ENCODE measurements at places on chromosomes 7 and 10.
A peak's percentile ranks its signal among the peaks of the same experiment; 100 is the strongest.

- DNase-seq, result no peak
Observed at GRCh38 chr7:151243045-151243349, 5.5 kb downstream of the SMARCD3 start.

GRCh38 chr7:48786951-48787350 lies 137.4 kb upstream of the CDC14C start:
- no peak for DNase-seq

DNA sequence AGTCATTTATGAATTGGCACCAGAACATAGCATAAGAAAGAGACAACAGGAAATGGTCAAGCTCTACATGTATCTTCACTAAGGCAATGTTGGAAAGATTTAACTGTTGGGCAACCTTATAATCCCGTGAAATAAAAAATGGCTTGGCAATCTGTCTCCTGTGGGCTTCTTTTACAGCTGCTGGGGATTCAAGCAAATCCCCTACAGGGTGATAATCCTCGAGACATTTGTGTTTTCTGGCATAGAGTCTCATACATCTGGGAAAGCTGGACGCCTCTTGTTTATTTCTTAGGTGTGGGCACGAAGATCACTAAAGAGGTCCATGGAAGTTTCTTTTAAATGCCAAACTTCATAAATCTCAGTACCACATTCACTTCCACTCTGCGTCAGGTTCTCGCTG lies 82.2 kb upstream of the GPR141 start:
- DNase-seq, result no peak

- no peak for DNase-seq
Observed at GRCh38 chr10:97018251-97019212, 167.2 kb downstream of the SLIT1 start.

DNA sequence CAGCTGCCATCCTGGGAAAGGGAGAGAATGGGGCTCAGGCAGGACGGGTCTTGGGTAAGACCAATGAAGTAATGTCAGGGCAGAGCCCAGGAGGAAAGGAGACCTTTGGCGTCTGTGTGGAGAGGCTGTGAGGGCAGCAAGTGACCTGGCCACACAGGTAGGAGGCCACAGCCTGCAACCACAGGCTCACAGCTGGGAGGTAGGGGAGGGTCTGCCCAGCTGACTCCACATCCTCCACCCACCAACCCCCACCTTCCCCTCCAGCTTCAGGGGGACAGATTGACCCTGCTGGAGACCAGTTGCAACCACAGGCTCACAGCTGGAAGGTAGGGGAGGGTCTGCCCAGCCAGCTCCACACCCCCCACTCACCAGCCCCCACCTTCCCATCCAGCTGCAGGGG lies 262.2 kb upstream of the TCERG1L start:
- no peak for DNase-seq

GRCh38 chr10:76784076-76784475 lies 853.5 kb downstream of the KCNMA1 start:
- no peak for DNase-seq

DNA sequence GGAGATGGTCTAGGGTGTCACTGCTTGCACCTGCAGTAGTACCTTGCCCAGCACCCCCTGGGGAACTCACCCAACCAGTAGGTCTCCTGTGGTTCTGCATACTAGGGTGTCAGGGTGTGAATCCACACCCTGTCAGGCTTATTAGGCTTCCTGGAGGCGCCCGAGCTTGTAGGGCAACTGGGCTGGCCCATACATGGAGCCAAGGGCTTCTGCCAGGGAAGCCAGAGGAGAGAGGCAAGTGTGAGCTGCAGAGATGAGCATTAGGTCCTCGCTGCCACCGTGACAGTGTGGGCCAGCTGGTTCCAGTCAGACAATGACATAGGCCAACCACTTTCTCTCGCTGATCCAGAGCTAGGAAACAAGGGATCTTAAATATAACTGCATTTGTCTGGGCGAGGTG lies 11.2 kb downstream of the MXI1 start:
- no peak for DNase-seq

DNA sequence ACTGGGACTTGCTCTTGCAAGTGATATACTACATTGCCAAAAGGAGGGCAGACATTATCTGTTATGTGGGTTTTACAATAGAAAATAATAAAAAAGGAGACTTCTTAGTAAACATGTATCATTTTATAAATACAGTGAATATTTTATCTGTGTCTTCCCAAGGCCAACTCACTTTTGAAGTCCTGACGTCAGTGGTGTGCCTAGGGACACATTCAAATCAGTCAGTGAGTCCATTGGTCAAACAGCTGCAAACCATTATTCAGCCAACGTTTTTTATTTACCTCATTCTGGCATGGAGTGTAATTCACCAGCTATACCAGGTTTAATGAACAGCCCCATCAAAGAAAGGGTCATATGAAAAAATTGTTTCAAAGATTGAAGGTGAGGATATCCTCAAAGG lies 263.7 kb downstream of the IPMK start:
- no peak for DNase-seq

DNA sequence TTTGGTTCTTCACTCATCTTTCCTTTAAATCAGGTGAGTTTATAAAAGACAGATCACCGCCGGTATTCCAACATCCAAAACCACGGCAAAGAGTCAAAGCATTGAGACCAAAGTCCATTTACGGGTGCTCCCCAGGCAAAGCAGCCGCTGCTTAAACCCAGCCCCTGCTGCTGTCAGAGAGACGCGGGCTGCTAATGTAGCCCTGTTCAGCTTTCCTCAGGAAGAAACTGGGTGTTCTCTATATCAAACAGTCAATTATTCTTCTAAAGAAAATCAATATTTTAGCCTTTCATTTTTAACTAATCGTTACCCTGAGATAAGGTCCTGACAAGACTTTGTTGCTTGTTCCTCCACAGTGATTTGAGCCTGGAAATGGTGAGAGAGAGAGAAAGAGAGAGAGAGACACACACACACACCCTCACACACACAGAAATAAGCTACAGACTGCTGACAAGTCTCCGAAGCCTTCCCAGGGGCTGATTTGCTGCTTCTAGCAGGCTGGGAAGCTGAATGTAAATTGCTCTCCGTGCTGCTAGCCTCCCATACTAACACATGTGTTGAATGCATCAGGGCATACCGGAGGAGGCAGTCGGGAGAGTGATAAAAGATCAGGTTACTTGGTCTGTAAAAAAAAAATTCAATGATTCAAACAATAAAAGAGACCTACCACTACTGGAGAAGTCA lies 183.0 kb upstream of the ANK3 start:
- DNase-seq, result peak; percentile 85

- no peak for DNase-seq
Observed at GRCh38 chr10:133230044-133230361, at the start of gene UTF1. UTF1 (plus strand) TSS chr10:133230217; CDS start chr10:133230289, 72 bp downstream.

GRCh38 chr10:114626841-114627240 lies 31.2 kb downstream of the ABLIM1 start:
- no peak for DNase-seq

DNA sequence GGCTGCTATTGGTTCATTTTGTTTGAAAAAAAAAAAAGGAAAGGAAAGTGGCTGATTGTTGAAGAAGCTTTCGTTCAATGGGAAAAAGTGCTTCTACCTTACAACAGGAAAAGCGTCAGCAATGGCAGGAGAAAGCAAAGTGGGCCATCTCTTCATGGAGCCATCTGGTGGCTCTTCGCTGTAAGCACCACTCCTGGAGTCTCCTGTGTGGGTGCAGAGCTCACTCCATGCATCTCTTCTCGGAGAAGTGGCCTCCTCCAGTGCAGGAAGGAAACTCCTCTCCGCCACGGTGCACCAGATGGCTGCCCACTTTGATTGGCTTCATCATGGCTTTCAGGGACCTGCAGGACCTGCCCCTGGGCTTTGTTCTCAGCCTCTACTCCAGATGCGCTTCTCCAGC lies 250.9 kb downstream of the PTEN start:
- DNase-seq, result peak; percentile 32

DNA sequence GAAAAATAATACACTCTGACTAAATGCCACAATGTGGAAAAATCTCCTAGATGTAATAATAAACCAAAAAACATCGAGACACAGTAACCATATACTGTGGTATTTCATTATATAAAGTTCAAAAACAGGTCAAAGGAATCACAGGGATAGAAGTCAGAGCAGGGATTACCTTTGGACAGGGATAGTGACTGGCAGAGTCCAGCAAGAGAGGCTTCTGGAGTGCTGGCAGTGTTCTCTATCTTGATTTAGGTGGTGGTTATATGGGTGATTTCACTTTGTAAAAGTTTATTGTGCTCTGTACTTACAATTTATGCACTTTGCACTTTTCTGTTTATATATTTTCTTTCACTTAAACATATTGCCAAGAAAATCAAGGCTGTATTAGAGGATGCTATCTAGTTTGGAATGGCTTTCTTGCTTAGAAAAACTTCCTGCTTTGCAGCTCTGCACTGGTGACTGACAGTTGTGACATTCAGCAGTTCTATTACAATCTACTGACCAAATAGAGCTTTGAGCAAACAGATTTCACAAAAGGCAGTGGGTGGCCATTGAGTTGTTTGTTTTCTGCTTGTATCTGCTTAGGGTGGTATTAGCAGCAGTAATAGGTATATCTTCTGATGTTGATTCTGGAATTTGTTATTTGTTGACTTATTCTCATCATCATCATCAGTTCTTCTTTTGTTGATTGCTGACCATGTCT lies 263.6 kb upstream of the LRGUK start:
- DNase-seq, result no peak

- DNase-seq, result no peak
Observed at GRCh38 chr10:79153745-79154144, 85.0 kb downstream of the ZMIZ1 start.

DNA sequence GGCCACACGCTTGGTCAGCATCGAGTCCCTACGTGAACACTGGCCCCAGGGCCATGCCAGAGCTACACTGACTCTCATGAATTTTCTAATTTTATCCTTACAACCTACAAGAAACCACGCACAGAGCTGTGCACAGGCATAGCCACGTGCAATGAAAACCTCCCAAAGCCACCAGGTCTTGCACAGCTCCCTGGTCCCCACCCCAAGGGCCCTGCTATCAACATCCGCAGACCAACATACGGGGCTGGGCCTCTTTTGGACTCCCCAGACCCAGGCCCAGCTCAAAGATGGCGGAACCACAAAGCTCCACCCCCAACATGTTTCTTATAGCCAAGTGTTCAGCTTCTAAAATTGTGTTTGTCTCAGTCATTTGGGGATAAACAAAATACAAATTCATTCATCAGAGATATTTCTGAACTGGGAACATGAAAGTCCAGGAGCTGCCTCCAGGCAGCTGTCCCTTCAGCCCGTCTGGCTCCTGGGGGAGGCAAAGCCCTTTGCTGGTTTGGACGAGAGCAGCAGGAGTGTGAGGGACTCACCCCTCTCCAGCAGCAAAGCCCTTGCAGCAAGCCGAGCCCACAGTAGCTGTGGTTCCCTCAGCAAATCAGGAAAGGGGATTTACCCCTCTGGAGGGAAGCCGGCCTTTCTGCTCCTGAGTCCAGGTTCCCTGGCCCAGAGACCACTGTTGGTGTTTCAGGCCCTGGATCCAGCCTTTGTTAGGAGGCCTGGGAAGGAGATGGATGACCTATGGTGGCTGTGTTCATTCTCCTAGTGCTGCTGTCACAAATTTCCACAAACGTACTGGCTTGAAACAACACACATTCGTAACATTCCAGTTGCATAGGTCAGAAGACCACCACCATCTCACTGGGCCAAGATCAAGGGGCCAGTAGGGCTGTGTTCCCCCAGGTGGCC lies 75.1 kb downstream of the OAT start:
- DNase-seq, result no peak

- DNase-seq, result no peak
Observed at GRCh38 chr7:103919272-103919868, 70.1 kb downstream of the RELN start.

DNA sequence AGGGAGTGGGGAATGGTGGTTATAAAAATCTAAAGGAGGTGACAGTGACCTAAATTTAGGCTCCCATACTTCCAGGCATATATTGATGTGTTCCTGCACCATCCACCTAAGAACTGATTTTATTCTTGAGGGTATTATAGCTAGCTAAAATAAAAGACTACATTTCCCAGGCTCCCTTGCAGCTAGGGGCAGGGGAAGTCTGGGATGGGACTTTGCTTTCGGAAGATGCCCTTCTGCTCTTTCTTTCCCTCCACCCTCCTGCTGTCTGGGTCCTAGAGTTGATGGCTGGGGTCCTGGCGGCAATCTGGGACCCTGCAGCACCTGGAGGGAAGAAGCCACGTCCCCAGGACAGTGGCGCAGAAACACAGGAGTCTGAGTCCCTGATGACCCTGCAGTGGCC lies 53.8 kb upstream of the SAMD8 start:
- DNase-seq, result no peak

GRCh38 chr7:148620749-148621359 lies 30.3 kb downstream of the C7orf33 start:
- no peak for DNase-seq

- DNase-seq, result no peak
Observed at GRCh38 chr7:28168393-28169158, 12.0 kb downstream of the JAZF1 start.

DNA sequence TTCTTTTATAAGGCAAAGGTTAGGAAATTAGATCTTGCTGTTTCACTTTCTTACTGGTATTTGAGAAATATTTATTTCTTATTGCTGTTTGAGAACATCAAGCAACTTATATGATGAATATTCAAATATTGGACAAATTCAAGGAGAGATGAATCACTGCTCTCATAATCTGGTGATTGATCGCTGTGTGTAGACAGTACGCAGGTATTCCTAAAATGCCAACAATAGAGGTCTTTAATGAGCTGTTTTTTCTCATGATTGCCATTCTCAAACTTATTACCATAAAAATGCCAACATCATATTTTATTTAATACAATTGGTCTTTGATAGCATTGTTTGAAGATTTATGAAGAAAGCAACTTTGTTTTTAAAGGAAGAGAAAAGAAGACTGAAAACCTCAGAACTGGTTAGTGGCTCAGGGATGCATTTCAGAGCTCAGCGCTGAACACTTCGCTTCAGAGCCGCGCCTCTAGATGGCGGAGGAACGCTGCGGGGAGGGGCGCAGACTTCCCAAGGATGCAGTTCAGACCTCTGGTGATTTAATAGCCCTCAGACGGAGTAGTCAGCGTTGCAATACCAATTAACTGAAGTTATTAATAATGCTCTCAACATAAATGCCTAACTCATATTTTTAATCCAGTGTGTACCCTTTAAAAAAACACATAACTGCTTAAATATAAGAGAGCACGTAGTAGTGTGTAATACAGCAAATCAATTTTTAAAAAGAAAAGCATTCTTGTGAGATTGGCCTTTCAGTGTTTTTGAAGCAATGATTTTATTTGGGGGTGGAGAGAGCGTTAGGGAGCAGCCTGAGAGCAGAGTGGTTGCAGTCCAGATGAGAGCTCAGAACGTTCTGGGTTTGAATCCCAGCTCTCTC lies 38.5 kb upstream of the STEAP4 start:
- DNase-seq, result peak; percentile 33

DNA sequence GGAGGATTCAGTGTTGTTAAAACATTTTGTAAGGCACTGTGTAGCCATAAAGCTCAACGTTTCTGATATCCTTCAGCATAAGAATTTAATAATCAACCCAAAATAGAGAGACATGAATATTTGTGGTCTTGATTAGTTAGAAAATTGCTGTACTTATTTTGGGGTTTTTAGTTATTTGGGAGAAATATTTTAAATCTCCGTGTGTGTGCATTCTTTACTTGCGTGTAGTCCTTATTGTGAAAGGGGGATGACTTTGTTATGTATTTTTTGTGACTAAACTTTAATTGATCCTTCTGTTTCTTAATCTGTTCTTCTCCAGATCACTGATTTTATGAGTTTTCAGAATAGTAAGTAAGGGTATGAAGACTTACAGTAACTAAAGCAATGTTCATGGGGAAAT lies 81.2 kb downstream of the ZNRF2 start:
- DNase-seq, result peak; percentile 58

GRCh38 chr10:110511734-110512449 lies 14.2 kb downstream of the DUSP5 start:
- DNase-seq, result no peak

Measured in fibroblast of skin of abdomen (primary cell).